ENCODE measurements at places on chromosomes 11 and 22.

DNA sequence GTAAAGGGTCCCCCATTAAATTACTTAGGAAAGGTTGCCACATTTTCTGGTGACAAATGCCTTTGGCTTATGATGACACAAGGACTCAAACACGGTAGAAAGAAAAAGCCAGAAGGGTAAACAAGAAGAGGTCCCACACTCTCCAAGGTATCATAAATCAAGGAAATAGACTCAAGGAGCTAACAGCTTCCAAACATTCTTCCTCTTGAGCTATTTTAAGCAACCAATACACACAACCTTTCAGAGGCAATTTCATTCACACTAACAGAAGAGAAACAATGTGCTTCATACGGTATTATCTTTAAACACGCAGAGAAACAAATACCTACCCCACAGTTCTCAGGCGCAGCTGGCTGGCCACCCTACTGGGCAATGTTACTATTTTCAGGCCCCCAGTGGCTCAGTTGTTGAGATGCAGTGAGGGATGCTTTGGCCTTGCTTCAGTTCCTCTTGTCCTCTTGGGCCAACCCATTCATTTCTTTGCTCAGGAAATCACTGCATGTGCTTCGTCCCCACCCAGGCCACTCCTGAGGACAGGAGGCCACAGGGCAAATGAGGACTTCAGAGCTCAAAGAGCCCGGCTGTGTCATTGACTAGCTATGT lies 15.8 kb downstream of the ABTB2 start:
- DNase-seq, result peak; percentile 91

DNA sequence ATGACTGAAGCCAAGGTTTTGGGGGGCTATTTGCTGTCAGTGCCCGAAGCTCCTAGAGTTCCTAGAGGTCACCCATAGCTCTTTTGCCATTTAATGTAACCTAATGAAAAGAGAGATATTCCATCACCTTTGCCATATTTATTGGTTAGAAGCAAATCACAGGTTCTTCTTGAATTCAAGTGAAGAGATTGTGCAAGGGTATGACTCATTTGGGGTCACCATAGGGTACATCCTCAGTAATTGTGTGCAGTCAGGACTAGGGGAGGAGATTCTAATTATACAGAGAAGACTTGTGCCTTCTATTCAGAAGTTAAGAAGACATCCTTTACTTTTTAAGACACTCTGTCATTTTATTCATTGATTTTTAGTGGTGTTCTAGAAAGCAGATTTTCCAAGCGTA lies 6.9 kb upstream of the PRAME start:
- DNase-seq, result no peak

DNA sequence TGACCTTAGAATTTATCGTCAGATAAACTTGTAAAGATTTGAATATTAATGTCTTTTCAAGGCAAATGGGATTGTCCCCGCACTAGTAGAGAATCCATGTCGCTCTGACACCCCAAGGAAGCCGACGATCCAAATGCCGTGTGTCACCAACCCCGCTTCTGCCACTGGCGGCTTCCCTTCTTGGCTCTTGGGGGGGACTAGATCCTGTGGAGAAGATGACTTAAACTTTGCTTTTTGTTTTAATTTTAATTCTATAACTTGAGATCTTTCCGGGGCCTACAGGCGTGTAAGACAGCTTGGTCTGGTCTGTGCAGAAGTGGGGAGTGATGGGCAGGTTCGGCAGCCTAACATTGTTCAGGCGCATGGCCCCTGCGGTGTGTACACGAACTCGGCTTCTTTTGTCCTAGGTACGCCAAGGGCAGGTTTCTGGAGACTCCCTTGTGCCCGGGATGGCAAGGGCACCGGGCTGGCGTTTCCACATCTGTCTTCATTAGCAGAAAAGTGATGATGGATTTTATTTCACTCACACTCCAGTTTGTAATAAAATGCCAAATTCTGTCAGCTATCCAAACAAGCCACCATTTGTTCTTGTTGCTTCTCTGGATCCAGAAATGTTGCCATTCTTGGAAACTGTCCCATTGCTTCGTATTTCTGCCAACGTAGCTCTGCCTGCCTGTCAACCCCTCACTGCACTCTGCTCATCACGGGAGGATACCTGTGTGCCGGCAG lies 6.7 kb downstream of the YDJC start:
- DNase-seq, result no peak

DNA sequence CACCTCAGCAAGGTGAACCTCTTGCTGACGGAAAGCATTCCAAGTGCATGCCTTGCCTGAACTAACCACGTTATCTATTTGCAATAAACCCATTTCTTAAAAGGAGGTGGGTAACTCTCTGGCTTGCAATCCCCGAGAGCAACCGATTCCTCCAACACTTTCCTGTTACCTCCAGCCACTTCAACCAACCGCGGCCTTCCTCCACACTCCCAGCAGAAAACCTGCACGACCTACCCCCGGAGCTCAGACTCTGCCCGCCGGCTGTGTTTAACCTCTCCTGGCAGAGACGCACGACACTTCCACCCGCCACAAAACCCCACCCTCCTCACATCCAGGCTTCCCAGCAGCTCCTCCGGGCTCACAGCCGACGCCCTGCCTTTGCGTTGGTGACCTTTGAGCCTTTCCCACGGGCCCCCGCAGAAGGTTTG lies 708 bp downstream of the SCO2 start:
- DNase-seq, result no peak

DNA sequence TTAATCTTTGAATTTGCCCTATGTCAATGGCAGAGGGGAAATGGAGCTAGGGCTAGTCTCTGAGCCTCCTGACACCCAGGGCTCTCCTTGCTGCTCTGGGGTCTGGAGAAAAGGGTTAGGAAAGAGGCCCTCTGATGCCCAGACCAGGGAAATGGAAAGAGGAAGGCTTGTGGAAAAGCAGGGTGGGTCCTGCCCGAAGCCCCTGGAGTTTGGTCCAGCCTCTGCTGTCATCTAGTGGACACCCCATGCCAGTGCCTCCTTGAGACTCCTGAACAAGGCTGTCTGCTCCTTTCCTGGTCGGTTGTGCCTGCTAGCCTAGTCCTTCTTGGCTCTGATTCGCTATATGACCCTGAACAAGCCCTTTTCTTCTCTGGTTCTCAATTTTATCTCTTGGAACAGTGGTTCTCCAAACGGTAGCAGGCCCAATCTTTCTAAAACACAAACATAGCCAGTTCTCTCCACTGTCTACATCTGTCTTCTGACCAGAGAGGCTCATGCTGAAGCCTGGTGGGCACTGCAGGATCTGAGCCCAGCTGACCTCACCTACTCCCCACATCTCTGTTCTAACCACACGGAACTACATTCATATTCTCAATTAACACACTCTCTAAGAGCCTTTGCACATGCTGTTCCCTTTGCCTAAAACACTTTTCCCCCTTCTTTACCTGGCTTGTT lies 8.8 kb upstream of the PLA2G3 start:
- DNase-seq, result no peak

DNA sequence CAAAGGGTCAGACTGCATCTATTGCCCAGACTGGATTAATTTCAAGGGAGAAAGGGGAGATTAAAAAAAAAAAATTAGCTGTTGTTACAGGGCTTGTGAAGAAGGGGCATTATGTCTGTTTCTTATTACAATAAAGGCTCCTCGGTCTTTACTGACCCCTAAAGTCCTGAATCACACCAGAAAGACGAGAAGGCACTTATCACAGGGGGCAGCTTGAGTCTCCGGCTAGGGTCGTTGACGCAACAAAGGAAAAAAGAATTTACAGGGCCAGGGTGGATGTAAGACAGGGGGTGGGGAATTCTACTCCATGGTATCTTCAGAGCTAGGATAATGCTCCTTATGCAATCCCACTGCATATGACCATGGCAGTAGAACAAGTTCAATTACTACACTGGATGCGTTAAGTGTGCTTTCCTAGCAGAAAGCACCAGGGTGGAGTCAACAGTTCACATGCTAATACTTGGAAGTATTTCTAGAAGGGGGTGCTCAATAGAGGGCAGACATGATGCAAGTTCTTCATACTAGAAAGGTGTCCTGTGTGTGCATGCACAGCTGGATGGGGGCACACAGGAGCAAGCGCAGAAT lies 16.5 kb downstream of the DDX17 start:
- no peak for DNase-seq

DNA sequence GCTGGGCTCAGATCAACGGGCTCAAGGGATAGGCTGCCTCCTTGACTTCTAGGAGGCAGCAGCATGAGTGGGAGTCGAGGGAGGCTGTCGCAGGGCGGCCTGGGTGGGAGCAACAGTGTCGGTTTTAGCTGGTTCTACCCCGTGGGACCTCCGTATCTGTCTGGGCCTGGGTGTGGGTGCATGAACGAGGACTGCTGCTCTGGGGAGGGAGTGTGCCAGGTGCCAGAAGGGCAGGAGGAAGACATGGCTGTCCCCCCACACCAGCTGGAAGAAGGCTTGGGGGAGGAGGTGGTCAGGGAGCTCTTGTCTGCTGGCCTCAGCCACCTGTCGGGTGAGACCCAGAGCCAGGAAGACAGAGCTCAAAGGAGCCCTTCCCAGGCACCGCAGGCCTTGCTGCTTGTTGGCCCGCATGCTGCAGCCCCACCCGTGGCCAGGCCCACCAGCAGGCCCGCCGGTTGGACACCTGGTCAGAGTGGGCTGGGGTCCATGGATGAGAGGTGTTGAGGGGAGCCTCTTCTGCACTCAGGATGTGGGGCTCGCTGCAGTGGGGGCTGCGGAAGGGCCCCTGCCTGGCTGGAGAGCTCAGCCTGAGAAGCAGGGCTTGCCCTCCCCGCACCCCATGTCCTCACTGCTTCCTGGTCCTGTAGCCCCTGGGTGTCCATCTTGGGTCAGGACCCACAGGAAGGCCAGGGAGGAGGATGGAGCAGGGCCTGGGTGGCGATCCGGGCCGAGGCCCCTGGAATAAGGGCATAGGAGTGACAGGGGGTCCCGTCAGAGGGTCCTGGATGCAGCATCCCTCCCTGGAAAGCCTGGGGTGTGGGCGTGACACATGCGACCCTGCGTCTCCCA lies 3.4 kb downstream of the CEND1 start:
- no peak for DNase-seq

DNA sequence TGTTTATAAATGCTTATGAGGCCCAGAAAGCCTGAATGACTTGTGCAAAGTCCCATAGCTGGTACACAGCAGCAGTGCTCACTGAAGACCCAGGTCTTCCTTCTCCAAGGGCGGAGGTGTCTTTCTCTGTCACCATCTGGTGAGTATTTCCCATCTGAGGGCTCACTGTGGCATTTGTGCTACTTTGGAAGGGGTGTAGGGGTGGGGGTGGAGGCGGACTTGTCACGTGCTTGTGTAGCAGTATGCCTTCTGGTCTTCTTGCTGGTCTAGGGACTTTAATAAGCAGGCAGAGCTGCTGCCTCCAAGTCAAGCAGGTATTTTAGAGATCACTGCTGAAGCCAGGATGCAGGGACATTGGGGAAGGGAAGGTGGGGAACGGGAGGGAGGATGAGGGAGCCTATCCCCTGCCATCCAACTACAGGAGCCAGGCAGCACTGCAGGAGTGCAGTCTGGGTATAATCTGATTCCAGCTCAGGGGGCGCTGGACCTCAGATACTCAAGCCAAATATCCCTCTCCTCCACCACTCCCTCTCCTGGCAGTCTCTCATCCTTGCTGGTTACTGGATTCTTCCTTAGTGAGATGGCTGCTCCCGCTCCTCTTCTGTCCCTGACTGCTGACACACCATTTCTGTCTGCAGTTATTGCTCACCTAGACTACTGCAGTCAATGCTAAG lies 3.4 kb downstream of the ABCC8 start:
- DNase-seq, result no peak

DNA sequence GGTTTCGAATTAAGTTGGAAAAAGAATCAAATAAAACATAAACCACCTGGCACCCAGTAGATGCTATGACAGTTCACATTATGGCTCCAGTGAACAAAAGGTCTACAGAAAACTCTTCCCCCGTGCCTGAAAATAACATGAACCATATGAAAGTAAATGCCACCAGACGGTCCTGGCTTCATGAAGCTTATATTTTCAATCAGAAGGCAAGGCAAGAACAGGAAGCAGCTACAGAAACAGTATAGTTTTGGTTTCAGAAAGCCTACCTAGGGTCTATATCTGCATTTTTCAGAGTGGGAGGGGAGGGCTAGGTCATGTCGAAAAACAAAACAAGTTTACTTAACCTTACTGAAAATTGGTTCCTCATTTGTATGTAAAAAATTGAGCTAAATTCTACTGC lies 9.8 kb downstream of the RAB30 start:
- DNase-seq, result no peak

GRCh38 chr22:27761000-27761399 lies 40.6 kb downstream of the MN1 start:
- no peak for DNase-seq

GRCh38 chr22:39311592-39312400 lies 7.6 kb downstream of the RPL3 start:
- no peak for DNase-seq

DNA sequence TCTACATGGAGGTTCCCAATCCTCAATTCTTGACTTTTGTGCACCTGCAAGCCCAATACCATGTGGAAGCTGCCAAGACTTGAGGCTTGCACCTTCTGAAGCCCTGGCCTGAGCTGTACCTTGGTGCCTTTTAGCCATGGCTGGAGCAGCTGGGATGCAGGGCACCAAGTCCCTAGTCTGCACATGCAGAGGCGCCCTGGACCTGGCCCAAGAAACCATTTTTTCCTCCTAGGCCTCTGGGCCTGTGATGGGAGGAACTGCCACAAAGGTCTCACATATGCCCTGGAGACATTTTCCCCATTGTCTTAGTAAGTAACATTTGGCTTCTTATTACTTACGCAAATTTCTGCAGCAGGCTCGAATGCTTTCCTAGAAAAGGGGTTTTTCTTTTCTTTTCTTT lies 431.9 kb upstream of the ANO5 start:
- no peak for DNase-seq

DNA sequence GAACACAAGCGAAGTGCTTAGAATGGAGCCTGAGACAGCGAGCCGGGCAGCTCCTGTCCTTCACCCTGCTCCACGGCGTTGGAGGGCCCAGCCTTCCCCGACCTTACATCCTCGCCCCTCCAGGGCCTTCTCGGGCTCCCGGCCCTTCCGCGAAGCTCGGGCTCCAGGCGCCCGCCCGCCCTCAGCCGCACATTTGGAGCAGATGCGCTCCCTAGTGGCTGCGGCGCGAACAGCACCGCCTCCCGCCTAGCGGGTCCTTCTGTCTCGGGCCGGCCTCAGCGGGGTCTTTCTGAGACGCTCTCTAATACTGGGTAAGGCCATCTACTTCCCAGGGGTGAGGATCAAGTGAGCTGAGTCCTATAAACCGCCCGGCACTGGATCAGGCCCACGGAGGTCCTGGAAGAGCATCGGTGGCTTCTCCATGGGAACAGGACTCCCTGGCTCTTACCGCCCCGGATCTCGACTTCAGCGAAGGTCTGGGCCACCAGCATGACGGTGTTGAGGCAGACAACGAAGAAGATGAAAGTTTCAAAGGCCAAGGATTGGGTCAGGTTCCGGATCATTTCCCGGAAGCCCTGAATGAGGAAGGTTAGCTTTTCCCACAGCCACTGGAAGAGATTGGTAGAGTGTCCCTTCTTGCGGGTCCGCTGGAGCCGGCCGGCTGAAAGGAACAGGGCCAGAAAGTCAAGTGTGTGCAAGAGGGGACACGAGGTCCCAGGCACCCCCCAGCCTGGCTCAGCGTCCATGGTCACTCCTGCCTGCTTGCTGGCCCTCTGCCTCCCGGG lies 3.7 kb downstream of the CATSPER1 start:
- DNase-seq, result no peak

DNA sequence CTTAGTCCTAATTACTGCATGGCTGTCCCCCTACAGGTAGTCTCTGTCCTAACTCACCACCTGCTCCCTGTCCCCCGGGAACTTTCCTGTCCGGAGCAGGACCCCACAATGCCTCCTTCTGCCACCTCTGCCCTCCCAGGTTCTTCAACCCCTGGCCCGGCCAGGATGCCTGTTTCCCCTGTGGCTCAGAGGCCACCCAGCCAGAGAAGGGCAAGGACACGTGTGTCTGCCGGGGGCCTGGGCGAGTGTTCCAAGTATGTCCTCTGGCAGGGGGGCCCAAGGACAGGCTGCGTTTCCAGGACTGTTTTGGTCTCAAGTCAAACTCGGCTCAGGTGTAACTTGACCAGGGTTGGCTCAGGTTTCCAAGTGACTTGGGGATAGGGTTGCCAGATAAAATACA lies 63.8 kb downstream of the BTG4 start:
- DNase-seq, result no peak

Data from NCI-H187 treated with DMSO at 0.1 percent for 48 hours (cell line).